RPMI8226 (cell line): ENCODE measurements at places on chromosomes 11 and 22.

GRCh38 chr11:62573006-62573591, 592 bp downstream of the EEF1G start:
- peak; percentile 69 for DNase-seq

GRCh38 chr11:130932086-130932712, 15.9 kb upstream of the SNX19 start:
- DNase-seq = no peak

- no peak for DNase-seq
Measured at GRCh38 chr11:60959431-60959830, 7.5 kb upstream of the SLC15A3 start.

DNA sequence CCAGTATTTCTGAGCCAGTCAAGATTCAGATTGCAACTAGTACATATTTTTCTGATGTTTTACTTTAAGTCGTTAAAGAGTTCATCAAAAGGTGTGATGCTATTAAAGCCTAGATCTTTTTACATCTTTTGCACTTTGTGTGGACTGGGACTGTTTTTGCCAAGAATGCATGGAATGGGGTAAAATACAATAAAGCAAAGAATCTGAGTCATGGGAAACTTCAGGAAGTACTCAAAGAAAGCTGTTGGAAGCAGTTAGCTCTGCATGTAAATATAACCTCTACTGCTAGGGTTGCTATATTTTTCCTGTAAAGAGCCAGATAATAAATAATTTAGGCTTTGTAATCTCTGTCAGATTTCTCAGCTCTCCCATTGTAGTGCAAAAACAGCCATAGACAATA, 20.9 kb downstream of the ATXN10 start:
- DNase-seq = no peak

- DNase-seq = no peak
Measured at GRCh38 chr22:38240734-38241252, 32.0 kb downstream of the TMEM184B start.

GRCh38 chr11:37946155-37946766, 1348.2 kb upstream of the RAG2 start:
- peak; percentile 33 for DNase-seq

DNA sequence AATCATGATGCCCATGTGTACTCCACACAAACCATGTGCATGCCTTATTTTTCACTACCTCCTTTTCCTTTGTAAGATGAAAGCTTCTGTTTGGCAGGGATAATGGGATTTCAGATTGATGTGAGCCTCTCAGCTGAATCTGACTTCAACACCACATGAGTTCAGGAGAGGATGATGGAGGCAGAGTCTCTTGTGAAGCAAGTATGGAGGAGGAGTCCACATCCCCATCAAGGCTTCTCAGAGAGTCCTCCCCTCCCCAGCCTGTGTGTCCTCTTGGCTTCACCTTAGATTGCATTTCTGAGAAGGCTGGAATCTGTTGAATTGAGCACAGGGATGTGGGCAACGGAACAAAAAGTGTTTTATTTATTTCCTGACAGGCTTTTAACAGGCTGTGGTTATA, 370.4 kb downstream of the FAT3 start:
- no peak for DNase-seq

GRCh38 chr11:44580701-44581100, 15.2 kb downstream of the CD82 start:
- no peak for DNase-seq

GRCh38 chr22:18109410-18110193, 1.0 kb upstream of the TUBA8 start:
- no peak for DNase-seq

GRCh38 chr11:127733552-127733951, 733.0 kb upstream of the KIRREL3 start:
- peak; percentile 18 for DNase-seq

- no peak for DNase-seq
Measured at GRCh38 chr11:58391879-58392278, 14.8 kb downstream of the OR5B3 start.

GRCh38 chr11:3226846-3227567, 5.2 kb downstream of the MRGPRE start:
- no peak for DNase-seq

DNA sequence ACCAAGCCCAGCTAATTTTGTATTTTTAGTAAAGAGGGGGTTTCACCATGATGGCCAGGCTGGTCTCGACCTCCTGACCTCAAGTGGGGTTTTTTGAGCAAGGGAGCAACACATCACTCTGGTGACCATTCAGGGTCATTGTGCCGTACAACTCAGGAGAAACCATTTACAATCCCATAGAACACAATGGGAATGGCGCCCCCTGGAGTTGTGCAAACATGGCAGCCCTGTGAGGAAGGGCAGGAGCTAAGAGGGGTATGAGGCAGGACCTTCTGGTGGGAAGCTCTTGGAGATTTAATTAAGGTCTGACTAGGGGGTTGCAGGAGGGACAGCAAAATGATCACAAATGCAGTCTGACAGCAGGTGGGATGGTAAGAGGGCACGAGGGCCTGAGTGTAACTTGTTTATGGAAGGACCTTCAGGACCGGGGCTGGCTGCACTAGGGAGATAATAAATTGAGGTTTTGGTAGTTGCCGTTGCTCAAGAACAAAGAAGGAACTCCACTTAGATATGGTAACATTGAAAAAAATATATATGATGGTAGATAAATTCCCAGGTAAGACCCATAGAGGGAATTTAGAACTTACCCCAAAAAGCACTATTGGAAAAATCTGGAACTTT, 9.1 kb upstream of the CSF2RB start:
- DNase-seq = no peak

DNA sequence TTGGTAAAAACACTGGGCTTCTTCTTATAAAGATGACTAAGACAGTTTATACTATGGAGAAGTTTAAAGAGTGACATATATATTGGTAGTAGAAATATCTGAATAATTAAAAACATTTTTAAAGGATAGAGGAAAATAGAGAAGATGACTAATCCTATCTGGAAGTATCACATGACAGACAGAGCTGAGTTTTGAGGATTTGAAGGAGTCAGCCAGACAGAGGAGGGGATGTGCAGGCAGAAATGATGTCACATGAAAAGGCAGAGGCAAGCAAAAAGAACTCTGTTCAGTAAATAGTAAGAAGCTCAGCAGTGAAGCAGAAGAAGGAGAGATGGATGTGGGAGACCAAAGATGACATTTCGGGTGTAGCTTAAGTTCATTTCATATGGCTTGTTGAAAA, 1.6 kb downstream of the OR10A2 start:
- no peak for DNase-seq

DNA sequence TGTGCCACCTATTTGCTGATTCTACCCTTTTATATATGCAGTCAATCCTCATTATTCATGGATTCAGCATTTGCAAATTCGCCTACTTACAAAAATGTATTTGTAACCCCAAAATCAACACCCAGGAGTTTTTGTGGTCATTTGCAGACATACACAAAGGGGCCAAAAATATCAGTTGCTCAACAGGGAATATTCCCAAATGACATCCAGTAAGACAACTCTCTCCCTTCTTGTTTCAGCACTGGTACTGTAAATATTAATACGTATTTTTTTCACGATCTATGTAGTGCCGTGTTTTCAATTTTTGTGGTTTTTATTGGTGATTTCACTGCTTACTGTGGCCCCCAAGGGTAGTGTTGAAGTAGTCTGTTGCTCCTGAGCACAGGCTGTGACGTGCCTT, 11.8 kb upstream of the CAVIN3 start:
- DNase-seq = no peak

DNA sequence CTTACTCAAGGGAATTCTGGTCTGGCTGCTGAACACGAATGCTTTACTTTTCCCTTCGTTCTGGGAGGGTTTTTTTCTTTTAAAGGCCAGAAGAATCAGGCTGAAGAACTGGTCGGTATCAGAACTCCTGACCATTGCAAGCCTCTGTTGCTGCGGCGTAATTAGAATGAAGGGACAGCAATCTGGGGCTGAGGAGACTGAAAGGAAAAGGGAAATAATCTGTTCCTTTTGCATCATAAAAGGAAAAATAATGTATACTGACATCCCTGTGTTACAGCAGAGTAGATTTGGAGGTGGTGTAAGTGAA, 670 bp downstream of the SC5D start:
- no peak for DNase-seq

- no peak for DNase-seq
Measured at GRCh38 chr11:12286606-12287005, 90.8 kb upstream of the PARVA start.

DNA sequence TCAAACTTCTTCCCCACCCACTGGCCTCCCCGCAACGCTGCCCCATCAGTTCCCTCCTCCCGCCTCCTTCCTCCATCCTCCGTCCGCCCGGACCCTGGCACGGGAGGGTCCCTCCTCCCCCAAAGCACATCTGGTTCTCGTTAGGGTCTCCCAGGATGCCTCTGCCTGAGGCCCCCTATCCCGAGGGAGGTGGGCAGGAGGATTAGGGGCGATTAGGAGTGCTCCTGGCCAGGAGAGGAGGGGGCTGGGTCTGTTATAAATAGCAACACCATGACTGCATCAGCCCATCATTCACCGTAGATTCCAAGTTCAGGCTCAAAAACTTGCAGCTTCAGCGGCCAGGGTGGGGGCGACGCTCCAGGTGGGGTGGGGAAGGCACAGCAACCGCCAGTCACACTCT, 10.4 kb downstream of the MYRF start:
- no peak for DNase-seq

DNA sequence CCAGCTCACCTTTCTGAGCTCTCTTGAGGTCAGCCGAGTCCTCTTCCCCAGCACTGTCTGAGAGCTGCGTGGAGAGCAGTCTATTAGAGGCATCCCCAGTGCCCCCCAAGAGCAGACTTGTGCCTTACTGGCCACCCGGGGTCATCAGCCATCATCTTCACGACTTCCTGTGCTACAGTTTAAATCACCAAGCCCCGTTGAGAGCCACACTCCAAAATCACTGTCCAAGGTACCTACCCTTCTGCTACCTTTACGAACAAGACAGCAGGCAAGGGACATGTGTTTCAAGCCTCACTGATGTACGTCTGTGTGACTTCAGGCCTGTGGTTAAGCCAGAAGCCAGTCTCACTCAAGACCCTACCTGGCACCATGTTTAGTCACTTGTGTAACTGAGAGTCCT, 35.1 kb downstream of the MORC2 start:
- no peak for DNase-seq

DNA sequence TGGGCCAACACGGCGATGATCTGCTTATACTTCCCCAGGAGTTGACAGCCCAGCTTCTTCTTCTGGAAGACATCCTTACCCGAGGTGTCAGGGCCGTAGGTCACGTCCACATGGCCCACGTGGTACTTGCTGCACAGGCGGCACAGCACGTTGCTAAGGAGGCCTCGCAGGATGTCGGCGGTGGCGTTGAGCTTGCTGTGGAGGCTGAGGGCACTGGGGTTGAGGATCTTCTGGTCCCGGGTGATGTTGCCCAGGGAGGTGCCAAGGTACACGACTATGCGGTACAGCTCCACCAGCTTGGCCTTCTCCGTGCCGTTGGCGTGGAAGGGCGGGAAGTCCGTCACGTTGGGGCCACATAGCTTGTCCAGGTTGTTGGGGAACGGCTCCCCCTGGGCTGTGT, 2.9 kb downstream of the LIF start:
- DNase-seq = no peak

- DNase-seq = no peak
Measured at GRCh38 chr11:27807596-27807995, 107.3 kb upstream of the BDNF start.

GRCh38 chr22:23094260-23094659, 23.9 kb downstream of the GNAZ start:
- DNase-seq = no peak

DNA sequence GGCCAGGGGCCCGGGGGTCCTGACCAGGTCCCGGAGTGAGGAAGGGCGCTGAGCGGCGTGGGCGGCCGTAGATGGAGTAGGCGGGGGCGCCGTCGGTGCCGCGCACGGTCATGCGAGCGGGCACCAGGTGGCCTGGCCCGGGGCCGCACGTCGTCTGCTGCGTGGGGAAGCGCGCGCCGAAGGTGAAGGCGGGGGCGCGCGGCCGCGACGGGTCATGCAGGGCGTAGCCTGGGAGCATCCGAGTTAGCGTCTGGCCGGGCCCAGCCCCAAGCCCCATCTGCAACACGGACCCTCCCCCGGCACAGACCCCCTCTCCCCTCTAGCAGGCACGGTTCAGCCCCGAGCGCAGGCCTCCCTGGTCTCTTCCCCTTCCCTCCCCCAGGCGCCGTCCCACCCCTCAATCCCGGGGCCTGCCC, 1.7 kb upstream of the TYMP start:
- peak; percentile 88 for DNase-seq

- DNase-seq = no peak
Measured at GRCh38 chr11:9397746-9398680, 13.6 kb downstream of the IPO7 start.

DNA sequence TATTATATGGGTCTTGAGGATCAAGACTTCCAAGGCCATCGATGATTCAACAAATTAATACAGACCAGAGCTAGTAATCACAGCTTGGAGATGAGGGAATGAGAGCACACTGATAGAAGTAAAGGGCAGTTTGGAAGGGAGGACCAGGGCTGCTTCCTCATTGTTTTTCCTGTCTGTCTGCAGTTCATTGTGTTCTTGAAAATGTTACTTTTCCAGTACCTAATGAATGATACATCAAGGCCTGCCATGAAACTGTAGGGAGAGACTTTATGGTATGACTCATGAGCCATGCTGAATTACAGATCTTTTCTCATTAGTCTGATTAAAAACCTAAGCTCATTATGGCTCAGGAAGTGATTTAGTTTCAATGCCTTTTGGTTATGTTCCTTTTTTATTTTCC, 855.6 kb downstream of the KCNA4 start:
- no peak for DNase-seq

DNA sequence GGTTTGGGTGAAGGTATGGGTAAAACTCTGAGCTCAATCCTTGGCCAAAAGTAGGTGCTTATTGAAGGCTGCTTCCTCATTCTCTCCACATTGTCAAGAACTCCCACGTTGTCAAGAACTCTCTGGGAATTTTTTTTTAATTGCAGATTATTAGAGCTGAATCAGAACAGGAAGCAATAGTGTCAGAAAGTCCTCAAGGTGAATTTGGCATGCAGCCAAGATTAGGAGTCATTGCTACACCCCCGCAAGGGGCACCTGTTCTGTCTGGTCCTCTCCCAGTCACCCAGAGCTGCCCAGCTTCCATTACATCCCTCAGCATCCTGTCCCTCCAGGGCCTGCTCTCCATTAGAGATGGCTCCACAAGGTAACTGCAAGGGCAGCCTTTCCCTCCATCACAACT, 996.5 kb downstream of the OPCML start:
- no peak for DNase-seq

DNA sequence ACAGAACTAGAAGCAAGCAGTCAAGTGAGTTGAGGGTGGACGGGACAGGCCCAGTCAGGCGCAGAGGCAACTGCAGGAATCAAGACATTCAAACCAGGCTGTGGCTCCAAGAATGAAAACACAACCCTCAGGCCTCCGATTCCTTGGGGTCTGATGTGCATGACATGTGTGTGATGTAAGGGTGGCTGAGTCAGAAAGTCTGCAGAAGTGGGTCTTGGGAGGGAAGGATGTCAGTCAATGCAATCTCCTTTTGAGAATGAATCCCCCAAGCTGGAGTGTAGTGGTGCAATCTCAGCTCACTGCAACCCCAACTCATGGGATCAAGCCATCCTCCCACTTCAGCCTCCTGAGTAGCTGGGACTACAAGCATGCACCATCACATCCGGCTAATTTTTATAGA, 15.9 kb upstream of the PDE2A start:
- no peak for DNase-seq

- no peak for DNase-seq
Measured at GRCh38 chr11:105863523-105863922, 158.5 kb downstream of the MSANTD4 start.
